GF-D8 (cell line): ENCODE measurements at places on chromosomes 4 and X.

DNA sequence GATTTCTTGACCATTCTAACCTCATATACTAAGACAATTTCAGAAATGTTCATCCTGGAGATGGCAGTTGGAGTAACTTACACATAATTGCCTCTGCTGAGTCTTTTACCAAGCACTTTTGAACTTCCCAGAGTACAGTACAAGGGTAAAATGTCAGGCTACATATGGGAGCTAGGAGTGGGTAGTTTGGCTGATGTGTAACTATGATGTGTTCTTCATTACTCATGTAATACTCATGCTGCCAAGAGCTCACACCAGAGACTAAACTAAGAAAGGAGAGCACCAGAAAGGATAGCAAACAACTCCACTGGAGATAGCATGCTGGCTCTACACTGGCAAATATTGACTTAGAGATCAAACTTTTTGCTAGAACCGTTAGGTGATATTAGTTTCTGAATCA lies 194.0 kb downstream of the PDGFRA start:
- no peak for DNase-seq

DNA sequence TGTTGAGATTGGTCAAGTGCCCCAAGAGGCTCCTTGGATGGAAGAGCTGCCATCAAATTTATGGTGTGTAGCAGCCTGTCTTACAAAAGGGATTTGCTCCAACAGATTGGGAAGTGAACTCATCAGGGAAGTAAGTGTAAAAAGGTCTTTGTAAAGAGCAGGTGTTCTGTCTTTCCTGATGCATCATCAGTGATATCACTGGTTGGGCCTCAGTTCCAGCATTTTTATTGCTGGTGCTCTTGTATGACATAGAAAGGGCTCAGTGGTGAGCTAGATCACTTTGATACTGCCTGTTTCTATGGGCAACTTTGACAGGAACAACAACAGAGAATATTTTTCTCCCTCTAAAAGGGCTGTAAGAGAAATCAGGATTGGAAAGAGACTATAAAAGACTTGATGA lies 8.7 kb upstream of the GABRE start:
- DNase-seq, result no peak

DNA sequence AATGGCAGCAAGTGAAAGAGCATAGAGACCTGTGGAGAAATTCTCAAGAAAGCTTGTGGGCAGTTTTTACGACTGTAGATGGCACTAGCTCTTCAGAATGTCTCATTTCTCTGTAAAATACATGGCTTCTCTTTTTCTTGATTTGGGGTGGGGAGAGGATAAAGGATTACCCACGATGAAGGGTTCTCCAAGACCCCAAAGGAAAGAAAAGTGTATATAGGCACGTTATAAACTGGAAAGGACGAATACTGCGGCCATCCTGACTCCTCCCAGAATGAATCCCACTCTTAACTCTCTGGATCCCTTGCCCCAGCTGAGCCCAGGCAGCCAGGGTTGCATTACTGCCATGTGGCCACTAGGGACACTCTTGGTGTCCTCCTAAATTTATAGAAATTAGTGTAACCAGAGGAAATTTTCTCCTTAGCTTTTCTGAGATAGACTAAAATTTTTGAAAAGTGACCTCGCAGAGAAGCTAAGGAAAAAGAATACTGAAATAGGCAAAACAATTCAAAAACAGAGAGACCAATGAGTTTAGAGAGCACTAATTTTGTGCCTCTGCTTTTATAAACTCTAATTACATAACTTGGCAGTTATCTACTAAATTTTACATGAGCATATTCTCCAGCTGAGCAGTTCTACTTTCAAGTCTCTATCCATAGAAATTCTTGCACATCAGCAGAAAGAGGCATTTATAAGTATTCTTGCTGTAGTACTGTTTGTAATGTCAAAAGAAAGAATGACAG lies 37.8 kb upstream of the PCDH19 start:
- no peak for DNase-seq

- no peak for DNase-seq
Observed at GRCh38 chrX:80335062-80335830, 85.0 kb upstream of the TENT5D start.

DNA sequence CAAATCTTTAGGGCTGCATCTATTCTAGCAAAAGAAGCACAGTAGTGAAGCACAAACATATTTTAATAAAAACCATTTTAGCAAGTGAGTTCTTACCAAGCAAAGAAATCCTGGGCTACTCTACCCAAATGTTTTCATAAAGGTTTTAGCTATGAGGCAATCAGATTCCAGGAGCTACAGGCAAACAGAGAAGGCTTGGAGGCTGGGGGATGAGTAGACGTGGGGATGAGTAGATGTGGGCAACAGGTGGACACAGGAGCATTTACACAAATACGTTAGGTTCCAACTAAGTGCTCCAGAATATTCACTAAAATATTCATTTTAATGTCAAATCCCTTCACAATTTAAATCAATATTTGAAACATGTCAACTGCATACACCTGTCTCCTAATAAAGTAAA lies 34.5 kb downstream of the ATP11C start:
- DNase-seq, result no peak

- no peak for DNase-seq
Observed at GRCh38 chrX:104420907-104421306, 145.1 kb upstream of the IL1RAPL2 start.

GRCh38 chrX:13005661-13006473 lies 31.0 kb downstream of the TMSB4X start:
- no peak for DNase-seq

- no peak for DNase-seq
Observed at GRCh38 chr4:93355411-93355810, 473.1 kb upstream of the ATOH1 start.

DNA sequence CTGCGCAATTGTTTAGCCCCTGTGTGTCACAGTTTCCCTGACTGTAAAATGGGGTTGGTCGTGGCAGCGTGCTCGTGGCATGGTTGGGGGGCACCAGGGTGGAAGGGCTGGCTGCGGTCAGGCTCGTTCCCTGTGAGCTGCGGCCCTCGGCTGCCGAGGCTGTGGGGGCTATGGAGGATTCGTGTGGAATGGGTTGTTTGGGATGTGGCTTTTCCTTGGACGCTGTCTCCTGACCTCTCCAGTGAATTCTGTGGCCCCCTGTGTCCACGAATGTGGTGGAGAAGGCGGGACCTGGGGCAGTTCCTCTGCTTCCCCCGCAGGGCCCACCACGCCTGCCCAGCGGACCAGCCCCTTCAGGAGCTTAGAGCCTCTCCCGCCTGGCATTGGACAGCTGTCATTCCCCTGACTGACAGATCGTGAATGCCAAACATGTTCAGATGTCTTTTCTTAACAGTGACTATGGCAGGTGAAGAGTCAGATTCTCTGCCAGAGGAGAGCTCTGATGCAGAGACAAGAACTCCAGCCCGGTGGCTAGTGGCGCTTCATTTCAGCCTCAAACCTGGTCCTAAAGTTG lies 17.2 kb upstream of the HGFAC start:
- no peak for DNase-seq

- DNase-seq, result peak; percentile 38
Observed at GRCh38 chr4:103076747-103077347, at the start of gene SLC9B2. SLC9B2 (minus strand) TSS chr4:103076761; CDS start chr4:103067550, 9,211 bp downstream.

GRCh38 chr4:45944000-45944399 lies 179.9 kb downstream of the GABRG1 start:
- no peak for DNase-seq

- DNase-seq, result no peak
Observed at GRCh38 chrX:133726211-133726630, 259.2 kb downstream of the GPC3 start.

DNA sequence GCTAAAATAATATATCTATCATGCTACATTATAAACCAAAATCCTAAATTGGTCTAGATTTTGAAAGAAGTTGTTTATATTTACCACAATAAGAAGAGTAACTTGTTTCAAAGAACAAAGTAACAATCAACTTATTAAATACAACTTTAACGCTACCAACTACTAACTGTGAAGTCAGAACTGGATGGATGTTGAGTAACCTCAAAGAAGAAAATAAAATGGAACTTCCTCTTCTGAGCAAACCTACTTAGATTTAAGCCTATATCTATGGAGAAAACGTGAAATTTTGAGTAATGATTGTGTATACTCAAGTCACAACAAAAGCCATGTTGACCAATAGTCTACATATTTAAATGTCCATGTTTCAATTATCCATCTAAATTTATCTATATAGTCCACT lies 25.7 kb downstream of the SH3RF1 start:
- DNase-seq, result peak; percentile 18

DNA sequence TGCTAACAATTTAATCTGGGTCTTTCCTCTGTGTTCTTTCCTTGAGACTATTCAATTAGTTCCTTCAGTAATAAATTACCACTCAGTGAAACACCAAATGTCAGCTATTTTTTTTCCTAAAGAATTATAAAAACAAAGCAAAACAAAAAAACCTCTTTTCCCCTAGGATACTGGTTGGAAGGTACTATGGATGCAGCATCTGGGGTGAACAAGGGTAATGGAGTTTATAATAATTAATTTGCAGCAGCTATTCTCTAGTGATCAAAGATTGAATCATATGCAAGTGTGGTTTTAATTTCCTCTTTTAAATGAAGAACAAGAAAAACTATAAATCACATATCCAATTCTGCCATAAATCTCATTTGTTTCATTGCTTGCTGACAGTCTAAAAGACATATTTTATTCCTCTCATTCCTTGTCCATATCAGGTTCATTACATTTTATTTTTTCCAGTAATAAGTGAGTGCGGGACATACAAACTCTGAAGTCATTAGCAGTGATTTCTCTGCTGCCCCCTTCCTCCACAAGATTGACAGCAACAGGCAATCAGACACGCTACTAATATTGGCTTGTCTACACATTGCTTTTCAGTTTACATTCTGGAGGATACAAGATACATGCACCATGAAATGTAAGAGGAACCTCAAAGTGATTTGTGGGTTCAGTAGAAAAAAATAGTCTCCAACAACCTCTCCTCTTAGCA lies 1093.4 kb upstream of the SLIT2 start:
- DNase-seq, result no peak

GRCh38 chr4:171639540-171639939 lies 173.7 kb upstream of the GALNTL6 start:
- DNase-seq, result no peak

DNA sequence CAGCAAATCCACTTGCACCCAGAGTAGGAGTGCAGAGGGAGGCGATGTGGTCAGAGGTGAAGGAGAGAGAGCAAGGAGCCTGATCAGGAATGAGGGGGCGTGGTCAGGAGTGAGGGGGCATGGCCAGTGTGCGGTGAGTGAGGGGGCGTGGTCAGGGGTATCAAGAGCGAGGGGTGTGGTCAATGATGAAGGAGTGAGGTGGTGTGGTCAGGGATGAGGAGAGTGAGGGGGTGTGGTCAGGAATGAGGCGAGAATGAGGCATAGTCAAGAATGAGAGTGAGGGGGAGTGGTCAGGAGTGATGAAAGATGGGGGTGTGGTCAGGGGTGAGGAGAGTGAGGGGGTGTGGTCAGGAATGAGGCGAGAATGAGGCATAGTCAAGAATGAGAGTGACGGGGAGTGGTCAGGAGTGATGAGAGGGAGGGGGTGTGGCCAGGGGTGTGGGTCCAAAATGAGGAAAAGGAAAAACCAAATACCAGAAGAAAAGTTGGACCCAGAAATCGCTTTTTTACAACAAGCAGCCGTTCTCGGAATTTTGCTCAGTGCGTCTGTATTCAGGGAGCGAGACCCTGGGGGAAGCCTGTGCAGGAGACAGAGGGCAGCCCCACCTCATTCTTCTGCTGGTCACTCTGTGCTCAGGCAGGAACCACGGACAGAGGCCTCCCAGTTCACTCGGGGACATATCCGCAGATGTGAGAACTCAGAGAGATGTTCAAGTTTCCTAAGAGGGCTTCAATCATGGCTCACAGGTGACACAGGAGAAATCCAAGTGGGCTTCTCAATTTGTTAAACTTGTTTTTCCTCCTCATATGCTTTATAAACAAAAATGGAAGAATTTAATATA lies 47.5 kb downstream of the MAGEA1 start:
- DNase-seq, result no peak

DNA sequence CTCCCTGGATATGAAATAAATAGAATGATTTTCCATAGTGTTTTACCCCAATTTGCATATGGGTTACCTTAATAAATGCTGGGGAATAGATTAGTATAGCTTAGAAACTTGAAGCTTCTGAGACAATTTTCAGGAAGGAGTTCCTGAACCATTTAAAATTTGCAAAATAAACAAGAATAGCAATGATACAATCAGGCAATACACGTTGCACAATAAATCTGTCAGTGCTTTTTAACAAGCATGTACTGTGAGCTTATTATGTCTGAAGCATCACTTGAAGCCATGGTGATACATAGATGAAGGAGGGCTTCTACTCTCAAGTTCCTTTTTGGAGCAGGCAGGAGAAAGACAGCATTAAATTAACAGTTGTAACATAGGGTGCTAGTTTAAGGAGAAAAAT lies 84.2 kb upstream of the WDFY3 start:
- DNase-seq, result no peak

DNA sequence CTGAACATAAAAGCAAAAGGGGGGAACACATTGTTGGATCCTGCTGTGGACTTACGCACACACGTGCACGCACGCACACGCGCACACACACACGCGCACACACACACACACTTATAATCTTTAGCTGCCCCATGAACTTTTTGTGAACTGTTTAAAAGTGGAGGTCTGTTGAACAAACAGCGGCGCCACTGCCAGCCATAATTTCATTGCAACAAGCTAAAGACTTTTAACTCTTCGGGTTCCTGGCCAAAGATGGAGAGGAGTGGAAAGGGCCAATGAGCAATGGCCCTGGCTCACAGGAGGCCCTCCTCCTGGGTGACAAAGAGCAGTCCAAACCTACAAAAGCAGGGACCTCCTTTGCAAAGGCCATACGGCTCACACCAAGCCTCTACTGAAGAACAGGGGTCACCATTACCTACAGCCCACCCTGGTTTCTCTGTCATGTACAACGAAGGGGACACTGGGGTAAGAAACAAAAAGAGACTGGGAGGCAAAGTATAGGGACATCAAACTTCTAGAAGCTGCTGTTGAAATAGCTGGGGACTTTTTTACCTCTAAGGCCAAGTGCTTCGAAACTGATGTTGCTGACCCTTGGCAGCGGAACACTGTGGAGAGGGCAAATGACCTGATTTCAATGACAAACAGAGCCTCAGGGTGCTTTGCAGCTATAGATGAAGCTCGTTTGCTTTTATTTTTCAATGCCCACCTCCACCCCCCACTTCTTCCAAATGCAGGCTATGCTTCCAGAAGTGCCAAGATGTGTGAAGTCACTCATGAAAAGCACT lies 16.7 kb downstream of the BCOR start:
- DNase-seq, result no peak

- no peak for DNase-seq
Observed at GRCh38 chr4:130705023-130705422, 1609.1 kb downstream of the C4orf33 start.

GRCh38 chr4:84492290-84492689 lies 6.8 kb downstream of the NKX6-1 start:
- no peak for DNase-seq

- no peak for DNase-seq
Observed at GRCh38 chr4:125681240-125681639, 366.5 kb downstream of the FAT4 start.

- DNase-seq, result no peak
Observed at GRCh38 chrX:2756548-2756947, 4.7 kb downstream of the XG start.

DNA sequence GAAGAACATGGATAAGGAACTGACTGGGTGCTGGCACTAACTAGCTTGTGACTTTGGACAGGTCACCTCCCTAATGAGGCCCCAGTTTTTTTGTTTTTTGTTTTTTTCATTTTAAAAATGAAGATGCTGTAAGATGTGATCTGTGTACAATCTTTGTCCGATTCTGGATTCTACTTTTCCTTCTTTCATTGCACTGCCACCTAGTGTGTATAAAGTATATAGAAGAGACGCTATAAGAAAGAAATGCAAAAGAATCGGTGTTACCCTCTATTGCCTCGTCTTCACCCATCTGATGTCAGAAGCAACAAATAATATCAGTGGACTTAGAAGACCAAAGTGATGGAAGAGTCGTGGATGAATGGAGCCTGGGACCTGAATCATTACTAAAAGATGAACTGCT lies 58.6 kb upstream of the P2RY10 start:
- DNase-seq, result no peak
